ENCODE measurements at places on chromosomes 7 and 10. TPM values are rescaled to one million over a fixed set of nuclear protein-coding genes. Genes with fewer than 3 reads are reported as not detected.

The SMO gene
- not detected for total RNA-seq

The GIMAP6 gene
- 130 TPM for total RNA-seq

The GCK gene
- total RNA-seq, result 0.30 TPM

The UTF1 gene
- not detected for total RNA-seq

The COL13A1 gene
- total RNA-seq, result not detected

The CNPY1 gene
- not detected for total RNA-seq

The AUTS2 gene
- total RNA-seq, result 23.8 TPM

The PSD gene
- 3.6 TPM for total RNA-seq

The AS3MT gene
- total RNA-seq, result 1.1 TPM

The CDH23 gene
- total RNA-seq, result 5.3 TPM
